ENCODE measurements at places on chromosomes 2 and 18.

DNA sequence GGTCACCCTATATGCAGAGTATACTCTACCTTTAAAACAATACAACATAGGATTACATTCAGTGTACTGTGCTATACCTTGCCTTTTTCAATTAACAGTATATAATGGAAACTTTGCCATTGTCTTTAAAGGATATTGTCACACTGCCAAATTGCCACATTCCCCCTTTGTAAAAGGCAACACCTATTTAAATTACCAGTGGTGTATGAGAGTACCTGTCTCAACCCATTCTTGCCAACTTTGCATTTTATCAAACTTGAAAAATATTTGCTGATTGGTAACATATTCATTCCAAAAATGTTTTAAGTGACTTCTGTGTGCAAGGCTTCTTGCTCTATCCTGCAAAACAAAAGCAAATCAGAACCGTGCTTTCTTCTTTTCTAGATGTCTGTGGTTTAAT is 92.9 kb downstream of the FMNL2 start:
- no peak for DNase-seq

DNA sequence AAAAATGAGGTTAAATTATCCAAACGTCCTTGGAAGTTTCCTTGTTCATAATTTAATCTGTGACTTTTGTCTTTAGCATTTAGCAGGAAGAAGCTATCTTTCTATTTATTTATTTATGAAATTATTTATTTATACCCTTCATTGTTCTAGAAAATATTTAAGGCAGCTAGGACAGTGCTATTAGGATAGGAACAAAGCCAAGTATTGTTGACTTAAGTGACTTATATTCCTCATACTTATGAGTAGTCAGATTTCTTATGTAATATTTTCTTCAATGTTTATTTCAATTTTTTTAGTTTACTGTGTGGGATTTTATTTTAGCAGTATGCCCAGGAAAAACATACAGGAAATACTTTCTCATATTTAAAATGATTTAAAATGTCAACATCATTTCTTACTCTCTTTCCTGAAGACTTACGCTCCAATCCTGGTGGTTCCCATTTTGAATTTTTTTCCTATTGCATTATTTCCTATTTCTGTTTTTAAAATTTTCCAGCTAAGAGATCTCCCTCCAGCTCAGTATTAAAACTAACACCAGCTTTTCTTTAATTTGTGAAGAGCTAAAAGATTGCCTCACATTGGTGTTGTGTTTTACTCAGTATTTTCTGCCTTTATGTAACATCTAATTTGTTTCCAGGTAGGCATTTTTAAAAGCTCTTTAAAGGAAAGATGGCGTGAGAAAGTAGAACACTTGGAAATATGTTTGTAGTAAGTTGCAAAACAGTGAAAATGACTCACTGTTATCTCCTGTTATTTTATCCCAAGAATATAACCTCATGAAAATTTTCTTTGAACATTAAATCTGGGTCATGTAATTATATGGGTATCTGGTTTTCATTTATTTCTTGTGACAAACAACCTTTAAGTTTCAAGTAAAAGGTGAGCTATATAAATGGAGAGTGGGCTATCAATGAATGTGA is 32.2 kb downstream of the MAPRE2 start:
- DNase-seq = no peak

- no peak for DNase-seq
These were observed 11.7 kb downstream of the YIPF4 start for GRCh38 chr2:32289165-32289999.

GRCh38 chr18:23438608-23439366 is 14.3 kb upstream of the RIOK3 start:
- DNase-seq = no peak

- no peak for DNase-seq
These were observed 1037.7 kb upstream of the SLC39A10 start for GRCh38 chr2:194619366-194619765.

- peak; percentile 59 for DNase-seq
These were observed 8.3 kb downstream of the OSR1 start for GRCh38 chr2:19349911-19350677.

- no peak for DNase-seq
These were observed 41.3 kb downstream of the LHCGR start for GRCh38 chr2:48714245-48714644.

DNA sequence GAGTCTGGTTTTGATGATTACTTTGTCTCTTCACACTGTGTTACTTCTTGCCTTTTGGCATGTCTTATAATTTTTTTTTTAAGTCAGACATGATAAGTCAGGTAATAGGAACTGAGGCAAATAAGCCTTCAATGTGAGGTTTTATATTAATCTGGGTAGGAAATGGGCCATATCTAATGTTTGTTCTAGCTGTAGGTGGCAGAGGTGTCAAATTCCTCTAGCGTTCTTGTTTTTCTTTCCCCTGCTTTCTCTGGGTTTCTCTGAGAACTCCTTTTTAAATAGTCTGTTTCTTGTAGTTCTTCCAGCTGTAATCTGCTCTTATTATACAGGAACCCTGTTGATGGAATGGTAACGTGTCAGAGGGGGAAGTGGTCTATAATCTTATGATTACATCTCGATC is 5.7 kb downstream of the SP140 start:
- DNase-seq = no peak

DNA sequence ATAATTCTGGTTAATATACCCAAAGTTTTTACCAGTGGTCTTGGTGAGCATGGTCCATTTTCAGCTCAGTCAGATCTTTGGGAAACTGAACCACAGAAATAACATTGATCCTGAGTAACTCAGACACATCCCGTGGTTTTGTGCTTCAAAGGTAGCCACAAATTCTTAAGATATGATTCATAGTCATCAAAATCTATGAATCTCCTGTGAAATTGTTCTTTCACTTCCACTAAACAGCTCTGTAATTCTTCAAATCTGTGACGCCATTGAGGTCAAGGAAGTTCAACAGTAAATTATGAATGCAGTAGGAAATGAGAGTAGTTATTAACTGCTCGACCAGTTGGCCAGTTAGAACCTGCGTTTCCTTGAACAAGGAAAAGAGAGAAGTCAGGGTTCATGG is 147.3 kb downstream of the IRS1 start:
- DNase-seq = no peak

- DNase-seq = no peak
These were observed 29.6 kb upstream of the FOSL2 start for GRCh38 chr2:28362991-28363521.

DNA sequence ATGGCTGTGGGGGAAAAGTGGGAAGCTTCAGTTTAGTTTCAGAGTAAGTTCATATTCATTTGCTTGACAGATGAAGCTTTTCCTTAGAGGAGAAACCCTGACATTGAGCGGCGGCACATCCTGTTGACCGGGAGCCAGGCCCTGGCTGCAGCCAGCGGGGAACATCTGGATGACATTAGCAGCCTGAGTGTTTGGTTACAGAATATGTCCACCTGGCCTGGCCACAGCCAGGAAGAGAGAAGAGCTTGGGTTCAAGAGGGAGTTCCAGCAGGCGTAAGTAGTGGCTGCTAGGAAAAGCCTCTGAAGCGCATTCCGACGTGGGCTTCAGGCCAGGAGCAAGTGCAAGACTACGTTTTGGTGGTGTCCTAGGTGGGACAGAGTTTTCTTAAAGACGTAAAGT is 144.9 kb upstream of the MYCN start:
- no peak for DNase-seq

DNA sequence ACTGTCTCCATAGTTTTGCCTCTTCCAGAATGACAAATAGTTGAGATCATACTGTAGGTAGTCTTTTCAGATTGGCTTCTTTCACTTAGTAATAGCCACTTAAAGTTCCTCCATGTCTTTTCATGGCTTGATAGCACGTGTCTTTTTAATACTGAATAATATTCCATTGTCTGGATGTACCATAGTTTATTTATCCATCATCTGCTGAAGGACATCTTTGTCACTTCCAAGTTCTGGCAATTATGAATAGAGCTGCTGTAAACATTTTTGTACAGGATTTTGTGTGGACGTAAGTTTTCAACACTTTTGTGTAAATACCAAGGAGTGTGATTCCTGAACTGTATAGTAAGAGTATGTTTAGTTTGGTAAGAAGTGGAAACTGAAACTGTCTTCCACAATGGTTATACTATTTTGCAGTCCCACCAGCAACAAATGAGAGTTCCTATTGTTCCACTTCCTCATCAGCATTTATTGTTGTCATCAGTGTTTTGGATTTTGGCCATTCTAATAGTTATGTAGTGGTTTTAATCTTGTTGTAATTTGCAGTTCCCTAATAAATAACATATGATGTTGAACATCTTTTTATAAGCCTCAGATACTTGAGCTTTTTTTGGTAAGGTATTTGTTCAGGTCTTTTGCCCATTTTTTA is 18.9 kb downstream of the LTBP1 start:
- no peak for DNase-seq

DNA sequence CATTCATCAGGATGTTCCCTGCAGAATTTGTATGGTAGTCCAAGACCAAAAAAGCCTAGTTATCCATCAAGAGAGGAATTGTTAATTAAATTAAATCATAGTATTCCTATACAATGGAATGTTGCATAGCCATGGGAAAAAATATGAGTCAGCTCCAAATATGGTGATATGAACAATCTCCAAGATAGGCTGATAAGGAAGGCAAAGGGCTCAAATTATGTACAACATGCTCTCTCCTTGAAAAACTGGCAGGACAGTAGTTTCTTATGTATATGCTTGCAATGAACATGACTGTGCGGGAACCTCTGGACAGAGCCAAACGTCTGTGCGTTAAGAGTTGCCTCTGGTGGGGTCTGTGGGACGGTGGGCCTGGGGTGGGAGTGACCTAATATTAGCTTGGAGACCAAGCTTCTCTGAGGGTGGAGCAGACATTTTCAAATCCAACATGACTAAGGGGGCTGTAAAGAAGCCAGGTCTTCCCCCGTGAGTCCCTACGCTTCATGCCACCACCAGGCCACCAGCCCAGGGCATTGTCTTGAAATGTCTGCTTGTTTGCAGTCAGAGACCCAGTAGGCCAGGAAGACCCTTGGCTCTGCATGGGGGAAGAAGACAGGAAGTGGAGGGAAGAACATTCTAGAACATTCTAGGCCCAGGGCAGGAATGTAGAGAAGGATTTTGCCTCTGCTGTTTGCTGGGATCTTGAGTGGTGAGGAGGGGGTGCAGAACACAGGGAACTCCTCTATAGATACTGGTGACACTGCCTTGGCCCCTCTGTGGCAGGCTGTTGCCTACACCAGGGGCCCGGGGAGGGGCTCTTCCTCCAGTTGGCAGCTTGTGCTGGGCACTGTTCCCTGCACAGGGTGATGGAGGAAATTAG is 244.0 kb upstream of the HS6ST1 start:
- DNase-seq = no peak

GRCh38 chr18:23542461-23542860 is 39.1 kb downstream of the RMC1 start:
- DNase-seq = no peak

DNA sequence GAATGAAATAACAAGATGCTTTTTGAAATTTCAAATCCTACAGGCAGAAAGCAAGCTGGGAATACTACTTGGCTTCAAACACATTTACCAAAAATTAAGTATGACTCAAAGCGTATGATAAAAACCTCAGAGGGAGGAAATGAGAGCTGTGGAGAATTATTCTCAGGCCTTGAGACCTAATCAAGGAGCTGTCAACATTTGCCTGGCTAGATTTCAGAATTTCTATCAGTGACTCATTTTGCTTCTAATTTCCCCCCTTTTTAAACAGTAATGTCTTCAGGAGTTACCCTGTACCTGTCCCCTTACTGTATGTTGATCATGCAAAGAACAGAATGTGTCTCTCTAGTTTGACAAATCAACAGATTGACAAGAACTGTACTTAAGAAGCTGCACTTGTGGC is 1324.5 kb upstream of the DDX18 start:
- DNase-seq = no peak

- DNase-seq = no peak
These were observed 65.0 kb downstream of the SH3RF3 start for GRCh38 chr2:109193807-109194619.

DNA sequence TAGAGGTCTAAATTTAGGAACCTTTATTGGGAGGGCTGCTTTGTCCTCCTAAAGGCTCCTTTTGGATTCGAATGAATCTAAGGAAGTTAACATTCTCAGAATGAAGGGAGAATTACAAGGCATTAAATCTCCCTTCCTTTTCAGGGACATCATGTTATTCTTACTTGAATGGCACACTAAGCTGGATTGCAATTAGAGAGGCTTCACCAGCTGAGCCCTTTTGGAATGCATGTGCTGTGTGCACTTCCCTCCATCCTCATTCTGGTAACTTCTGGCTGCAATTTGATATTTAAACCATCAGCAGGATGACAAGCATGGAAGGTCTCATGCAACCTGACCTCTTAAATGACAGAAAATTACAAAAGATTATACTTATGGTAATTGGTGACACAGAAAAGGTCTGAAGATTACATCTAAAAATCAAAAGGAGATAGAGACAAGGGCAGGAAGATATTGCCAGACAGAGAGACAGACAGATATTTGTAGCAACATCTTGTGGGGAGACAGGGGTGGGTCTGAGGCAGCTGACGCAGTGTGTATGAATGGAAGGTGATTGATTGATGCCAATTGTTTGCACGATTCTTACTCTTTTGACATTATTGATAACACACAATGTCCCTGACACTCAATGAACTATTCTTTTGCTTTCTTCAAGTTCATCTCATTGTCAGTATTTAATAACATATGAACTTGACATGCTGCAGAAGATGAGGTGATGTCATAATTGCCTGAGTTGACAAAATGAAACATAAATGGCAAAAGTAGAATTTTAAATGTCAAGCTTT is 570.8 kb upstream of the GYPC start:
- no peak for DNase-seq

DNA sequence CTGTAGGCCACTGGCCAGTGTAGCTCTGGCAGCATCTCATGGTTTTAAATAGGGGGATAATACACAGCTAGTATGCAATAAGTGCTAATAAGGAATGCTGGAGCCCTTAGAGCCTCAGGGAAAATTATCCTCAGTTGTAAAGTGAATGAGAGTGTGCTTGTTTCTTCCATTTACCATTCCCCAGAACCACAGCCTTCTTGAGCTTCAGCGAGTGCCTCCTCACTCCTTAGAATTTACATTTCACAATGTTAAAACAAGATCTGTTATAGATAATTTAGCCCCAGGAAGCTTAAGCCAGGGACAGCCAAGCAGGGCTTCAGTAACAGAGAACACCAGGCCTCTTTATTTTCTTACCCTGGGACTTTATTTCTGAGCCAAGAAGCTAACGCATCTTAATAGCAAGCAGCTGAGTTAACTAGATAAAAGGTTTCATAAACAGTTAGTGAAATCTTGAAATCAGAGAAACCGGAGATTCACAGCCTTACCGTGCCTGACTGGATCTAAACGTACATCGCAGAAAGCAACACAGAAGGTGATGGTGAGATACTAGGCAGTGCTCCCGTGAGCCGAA is 535.2 kb downstream of the TDRD15 start:
- no peak for DNase-seq

GRCh38 chr2:180579388-180579787 is 401.0 kb upstream of the UBE2E3 start:
- DNase-seq = no peak

GRCh38 chr2:213150315-213151097 is 906 bp downstream of the IKZF2 start:
- no peak for DNase-seq

- DNase-seq = no peak
These were observed 117.4 kb upstream of the CWC22 start for GRCh38 chr2:180124273-180125139.

- no peak for DNase-seq
These were observed 194.5 kb upstream of the LRRTM1 start for GRCh38 chr2:80499095-80499494.

Data from T-helper 9 cell (primary cell).